ENCODE measurements at places on chromosomes 6 and 20.

DNA sequence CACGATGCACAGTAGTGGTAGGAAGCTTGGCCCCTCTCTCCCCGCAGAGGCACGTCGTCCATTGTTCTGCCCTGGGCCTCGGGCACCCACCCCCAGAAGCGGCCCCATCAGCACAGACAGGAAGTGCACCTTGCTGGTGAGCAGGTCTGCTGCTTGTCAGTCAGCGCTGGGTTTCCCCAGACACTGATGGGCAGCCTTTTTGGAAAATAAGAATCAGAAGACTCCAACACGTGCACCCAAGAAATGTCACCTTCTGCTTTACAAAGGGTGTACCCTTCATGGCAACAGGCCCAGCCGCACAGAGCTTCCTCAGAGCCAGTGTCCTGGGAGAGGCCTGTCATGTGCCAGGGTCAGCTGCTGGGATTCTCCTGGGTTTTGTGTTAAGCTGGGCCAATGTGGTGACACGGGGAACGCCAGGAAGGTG lies 34.7 kb upstream of the IRF4 start:
- no peak for DNase-seq

DNA sequence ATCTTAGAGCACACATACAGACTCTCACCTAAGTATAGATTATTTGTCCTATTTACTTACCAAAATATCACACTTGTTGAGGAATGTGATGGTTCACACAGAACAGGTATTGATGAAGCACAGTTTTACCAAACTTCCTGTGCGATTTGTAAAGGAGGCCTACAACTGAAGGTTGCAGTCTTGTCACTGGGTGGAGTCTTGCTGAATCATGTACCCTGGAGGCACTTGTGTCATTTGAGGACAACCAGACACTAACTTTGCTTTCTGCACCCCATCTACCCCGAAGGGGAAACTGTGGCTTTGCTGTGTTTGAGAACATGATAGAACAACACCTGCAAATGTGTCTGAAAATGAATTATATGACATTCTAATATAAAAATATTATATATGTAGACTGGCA lies 32.4 kb upstream of the HINT3 start:
- DNase-seq = peak; percentile 39

GRCh38 chr6:63817492-63818050 lies 182.0 kb downstream of the PHF3 start:
- DNase-seq = no peak

DNA sequence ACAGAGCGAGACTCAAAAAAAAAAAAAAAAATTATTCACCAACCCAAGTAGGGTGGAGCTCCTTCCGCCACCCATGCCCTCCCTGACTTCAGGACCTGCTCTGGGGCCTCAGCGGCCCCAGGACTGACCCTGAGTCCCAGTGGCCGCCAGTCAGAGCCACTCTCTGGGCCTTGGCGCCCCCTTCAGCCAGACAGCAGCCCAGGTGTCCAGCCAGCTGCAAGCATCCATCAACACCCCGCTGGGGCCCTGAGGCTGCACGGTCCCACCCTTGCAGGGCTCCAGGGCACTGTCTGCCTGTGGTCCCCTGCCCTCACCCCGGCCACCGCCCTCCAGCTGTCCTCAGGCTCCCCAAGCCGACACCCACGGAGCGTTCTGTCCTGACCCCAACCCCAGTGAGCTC lies 11.4 kb upstream of the KCNQ2 start:
- DNase-seq = no peak

- peak; percentile 23 for DNase-seq
Measured at GRCh38 chr20:9928281-9928737, 89.4 kb upstream of the PAK5 start.

GRCh38 chr6:113365191-113365590 lies 492.0 kb upstream of the MARCKS start:
- no peak for DNase-seq

DNA sequence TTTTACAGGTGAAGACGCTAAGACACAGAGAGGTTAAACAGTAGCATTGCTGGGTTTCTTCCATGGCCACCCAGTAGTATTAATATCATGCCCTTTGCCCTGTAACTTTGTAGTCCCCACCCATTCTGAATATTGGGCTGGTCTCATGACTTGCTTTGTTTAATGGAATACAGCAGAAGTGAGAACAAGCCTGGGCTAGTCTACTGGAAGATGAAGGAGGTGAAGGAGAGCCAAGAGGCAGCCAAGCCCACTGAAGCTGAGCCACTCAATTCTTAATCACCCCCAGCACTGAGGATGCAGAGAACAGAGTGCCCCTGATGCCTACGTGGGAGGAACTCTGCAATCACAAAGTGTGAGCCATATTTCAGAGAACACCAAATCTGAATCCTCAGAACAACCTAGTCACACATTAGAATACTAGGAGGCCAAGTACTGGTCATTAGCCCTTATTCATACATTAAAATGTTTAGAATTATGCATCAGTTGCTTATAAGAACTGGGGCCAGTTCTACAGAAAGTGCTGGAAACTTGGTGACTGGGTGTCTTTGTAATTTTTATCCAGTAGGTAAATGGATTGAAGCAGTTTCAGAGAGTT lies 270.1 kb upstream of the PRND start:
- DNase-seq = no peak

DNA sequence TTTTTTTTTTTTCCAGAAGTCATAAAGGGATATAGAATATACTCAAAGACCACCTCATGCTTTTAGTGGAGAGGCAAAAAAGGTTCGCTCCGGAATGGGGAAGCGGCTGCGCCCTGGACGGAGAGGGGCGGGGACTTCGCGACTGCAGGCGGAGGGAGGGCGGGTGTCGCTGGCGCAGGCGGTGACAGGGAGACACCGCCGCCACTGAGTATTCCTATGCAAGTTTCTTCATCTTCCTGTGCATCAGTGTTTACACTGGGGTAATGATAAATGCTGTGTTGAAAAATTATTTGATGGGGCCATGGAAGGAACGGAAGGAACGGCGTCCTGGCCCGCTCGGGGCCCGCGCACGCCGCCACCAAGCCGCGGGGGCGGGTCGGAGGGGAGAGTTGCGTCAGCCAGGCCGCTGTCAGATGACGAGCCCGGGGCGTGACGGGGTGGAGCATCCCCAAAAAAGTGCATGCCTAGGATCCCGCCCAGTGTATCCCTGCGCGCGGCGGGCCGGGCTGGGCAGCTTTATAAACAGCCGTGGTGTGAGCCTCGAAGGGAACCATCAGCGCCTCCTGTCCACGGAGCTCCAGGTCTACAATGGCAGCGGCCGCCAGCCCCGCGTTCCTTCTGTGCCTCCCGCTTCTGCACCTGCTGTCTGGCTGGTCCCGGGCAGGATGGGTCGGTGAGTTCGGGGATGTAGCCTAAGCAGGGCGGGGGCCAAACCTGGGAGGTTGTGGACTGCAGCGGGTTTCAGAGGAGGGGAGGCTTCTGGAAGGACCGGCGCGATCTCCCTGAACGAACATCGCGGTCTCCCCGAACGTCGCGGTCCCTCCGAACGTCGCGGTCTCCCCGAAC lies at the start of gene ULBP1:
ULBP1 (plus strand) TSS at position 482 of the 846 bp plus-strand sequence; CDS start at position 589, 107 bp downstream.
- DNase-seq = peak; percentile 80
